ENCODE measurements at places on chromosomes 6 and 20. TPM values are rescaled to one million over a fixed set of nuclear protein-coding genes. Genes with fewer than 3 reads are reported as not detected.

The EFCAB8 gene
- 1.0 TPM for total RNA-seq

The CASP8AP2 gene
- total RNA-seq = 23.3 TPM

The GPR6 gene
- not detected for total RNA-seq

The HEY2 gene
- 2.0 TPM for total RNA-seq

The MAPK13 gene
- total RNA-seq = 70.3 TPM

The PTCRA gene
- 0.55 TPM for total RNA-seq

The MYB gene
- 0.89 TPM for total RNA-seq

The HLA-B gene
- 562 TPM for total RNA-seq

The ETV7 gene
- 7.6 TPM for total RNA-seq

The HSPA1B gene
- 163 TPM for total RNA-seq

The SLC22A1 gene
- total RNA-seq = 1.2 TPM

The OPN5 gene
- not detected for total RNA-seq
